ENCODE measurements at places on chromosomes 11 and 22.

GRCh38 chr22:36331912-36332622 lies 55.7 kb downstream of the MYH9 start:
- DNase-seq: no peak

DNA sequence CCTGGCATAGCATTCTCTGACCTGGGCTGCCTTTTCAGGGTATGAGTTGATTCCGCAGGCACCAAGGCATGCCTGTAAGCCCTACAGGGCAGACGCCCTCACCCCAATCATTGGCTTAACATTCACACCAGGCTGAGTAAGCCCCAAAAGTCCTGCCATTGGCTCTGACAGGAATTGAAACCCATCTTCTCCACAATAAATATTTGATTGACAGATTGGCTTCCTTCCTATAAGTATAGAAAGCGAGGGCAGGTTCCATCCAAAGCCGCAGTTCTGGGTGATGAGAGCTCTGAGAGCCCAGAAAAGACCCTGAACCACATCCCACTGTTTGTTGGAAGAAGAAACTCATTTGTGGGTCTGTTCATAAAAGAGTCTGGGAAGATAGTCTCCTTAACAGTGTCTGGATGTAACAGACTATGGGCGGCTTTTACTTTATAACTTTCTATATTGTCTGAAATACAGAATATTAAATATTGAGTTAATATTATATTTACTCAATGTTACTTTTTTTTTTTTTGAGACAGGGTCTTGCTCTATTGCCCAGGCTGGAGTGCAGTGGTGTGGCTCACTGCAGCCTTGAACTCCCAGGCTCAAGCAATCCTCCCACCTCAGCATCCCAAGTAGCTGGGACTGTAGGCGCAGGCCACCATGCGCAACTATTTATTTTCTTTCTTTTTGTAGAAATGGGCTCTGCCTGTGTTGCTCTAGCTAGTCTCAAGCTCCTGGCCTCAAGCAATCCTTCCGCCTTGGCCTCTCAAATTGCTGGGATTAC lies 46.8 kb downstream of the FAM83F start:
- DNase-seq: no peak

GRCh38 chr22:32055069-32055468 lies 12.0 kb downstream of the SLC5A1 start:
- no peak for DNase-seq

DNA sequence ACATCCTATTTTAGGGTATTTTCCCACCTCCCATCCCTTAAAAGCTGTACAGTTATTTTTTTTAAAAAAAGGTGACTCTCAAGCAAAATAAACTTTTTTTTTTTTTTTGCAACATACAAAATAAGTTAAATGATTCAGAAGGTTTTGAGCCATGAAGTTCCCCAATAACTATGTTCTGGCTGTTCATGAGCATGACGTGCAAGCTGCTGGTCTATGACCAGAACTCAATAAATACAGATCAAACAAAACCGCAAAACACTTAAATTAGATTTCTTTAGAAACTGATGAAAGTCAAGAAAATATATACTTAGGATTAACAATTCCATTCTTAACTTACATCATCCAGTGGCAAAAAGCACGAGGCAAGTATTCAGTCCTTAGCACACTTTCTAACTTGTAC lies 24.1 kb upstream of the CLNS1A start:
- DNase-seq: no peak

- no peak for DNase-seq
Measured at GRCh38 chr11:129451524-129451923, 75.9 kb downstream of the BARX2 start.

GRCh38 chr11:662689-663274 lies 25.7 kb downstream of the DRD4 start:
- DNase-seq: no peak

DNA sequence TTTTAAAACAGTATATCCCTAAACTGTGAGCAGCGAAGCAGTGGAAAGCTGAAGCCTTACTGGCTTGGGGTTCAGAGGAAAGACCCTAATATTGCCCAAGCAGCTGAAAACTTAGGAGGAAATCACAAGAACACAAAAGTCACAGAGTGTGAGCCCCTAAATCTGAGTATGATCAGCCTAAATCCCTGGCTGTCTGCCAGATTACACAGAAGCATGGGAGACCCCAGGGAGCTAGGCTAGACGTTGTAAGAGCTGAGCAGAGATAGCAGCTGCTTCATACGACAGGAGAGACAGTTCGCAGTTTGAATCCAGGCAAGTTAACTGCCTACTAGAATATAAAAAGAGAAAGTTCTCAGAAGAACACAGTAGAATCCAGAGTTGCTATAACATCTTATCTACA lies 81.2 kb downstream of the PACS1 start:
- no peak for DNase-seq

DNA sequence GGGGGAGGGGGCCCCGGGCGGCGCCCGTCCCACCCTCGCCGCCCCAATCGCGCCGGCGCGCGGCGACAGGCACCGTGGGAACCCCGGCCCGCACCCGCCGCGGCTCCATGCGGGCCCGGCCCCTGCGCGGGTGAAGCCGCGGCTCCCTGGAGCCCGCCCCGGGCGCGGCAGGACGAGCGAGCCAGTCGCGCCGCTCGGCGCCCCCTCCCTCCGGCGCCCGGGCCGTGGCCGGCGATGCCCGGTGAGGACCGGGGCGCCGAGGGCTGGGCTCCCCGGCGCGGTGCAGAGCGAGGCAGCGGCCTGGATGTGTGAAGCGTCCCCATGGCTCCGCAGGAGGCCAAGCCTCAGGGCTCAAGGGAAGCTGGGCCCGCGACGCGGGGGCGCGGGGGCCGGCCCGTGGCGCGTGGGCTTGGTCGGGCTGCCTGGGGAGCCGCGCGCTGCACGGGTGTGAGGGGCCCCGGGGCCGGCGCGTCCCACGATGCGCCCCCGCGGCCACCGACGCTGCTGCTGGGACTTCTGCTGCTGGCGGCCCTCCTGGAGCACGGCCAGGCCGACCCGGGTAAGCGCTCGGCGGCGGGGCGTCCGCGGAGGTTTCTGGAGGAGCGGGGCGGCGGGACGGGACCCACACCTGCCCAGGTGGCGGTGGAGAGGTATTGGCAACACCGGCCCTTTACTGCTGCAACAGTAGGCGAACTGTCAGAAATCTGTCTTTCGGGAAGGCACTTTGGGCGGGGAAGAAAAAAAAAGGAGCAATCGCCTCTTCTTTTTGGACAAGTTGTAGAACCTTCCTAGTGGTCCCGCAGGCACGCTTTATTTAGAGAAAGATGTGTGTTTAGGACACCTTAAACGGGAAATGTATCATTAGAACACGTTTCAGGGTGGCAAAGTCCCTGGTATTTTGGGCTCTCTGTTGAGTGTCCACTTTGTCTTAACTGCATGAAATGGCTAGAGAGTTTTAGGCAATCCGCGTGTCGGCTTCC lies 119.4 kb downstream of the HIPK3 start:
- DNase-seq: no peak

DNA sequence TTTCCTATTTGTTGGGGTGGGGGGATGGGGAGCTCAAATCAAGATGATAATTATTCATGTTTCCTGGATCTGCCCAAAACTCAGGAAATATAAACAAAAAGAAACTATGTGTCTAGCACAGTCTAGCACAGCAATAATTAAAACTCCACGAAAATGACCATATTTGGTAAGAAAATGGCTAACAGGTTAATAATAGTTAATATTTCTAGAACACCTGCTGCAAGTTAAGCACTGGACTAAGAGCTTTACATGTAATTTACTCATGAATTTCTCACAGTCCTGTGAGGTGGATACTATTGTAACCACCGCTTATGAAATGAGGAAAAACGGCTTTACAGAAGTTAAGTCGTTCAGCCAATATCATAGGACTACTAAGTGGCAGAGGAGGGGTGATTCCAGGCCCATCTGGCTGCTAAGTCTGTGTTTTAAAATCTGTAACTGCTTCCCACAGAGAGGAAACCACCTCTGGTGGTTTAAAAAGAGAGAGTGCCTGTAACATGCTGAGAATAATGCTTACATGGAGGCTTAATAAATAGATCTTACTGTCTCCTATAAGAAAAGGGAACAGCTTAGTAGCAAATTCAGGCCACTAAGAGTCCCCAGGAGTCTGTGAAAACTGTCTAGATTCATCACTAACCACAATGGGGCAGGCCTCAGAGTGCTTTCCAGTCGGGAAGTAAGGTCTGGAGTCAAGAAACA lies 11.0 kb upstream of the AMOTL1 start:
- DNase-seq: no peak

DNA sequence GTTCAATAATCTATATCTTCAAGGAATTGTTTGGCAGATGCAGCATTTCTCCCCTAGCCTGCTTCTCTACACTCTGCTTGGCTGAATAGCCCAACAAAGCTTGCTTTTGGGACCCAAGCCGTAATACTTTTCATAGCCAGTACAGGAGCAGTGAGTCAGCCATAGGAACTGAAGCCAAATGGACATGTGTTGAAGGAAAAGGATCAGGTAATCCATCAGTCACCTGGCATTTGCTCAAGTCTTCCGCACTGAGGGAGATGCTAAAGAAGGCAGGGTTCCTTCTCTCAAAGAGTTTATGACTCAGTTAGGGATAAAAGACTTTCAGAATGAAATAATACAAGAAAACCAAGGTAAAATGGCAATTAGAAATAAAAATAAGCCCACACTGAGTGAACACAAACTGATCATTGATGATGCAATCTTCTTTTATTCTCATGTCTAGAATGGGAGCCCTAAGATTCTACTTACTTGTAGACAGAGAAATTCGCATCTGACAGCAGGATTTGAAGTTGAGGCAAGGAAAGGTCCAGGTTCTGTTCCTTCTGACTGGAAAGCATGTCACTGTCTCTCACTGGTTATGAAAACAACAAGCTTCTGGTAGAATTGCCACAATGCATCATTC lies 13.2 kb downstream of the C11orf87 start:
- no peak for DNase-seq

GRCh38 chr22:23829845-23830372 lies 8.9 kb downstream of the DERL3 start:
- no peak for DNase-seq

DNA sequence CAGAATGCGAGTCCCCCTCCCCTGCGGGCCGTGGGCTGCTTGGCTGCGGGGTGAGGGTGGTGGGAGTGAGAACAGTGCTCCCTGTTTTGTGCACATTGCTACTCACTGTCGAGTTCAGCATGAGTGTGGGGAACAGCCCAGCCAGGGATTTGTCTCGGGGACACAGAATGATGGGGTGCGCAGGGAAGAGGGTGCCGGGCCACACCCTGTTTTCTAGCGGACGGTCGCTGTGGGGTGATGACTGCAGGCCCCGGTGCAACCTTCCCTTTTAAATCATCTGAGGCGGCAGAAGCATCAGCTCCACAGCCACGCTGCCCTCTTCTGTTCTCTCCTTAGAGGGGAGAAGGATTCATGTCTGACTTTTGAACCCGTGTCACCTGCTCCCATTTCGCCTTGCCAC lies 1051.2 kb downstream of the TBC1D22A start:
- no peak for DNase-seq

GRCh38 chr22:32744176-32744959 lies 57.1 kb upstream of the TIMP3 start:
- DNase-seq: no peak

- DNase-seq: no peak
Measured at GRCh38 chr22:28229566-28230485, 310.8 kb upstream of the PITPNB start.

DNA sequence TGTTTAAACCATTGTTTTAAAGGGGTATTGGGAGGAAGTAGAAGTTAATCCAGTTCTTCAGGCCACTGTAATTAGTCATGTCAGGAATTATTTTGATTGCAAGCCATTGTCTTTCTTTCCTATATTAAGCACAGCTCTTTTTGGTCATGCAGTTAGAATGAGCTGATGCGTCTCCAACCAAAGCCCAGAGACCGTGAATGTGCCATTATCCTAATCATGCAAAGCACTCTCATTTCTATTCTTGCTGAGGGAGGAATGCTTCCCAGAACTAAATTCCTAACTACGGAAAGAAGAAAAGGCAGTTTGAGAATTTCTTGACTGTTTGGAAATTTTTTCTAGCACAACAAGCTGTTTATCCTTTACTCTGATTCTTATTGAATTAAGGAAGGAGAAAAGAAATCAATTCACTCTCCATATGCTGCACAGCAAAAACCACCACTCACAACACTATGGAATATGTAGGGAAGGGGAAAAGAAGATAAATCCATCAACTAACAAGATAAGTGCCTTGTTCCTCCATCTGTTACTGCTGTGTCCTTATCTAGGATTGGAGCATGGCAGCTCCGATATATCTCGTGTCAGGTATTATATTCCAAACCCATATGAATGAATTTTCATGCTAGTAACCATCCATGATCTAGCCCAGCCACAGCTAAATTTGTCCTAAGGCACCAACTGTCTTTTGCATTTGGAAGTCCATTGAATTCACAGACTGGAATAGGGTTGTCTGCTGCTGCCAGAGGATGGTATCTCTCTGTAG lies 70.8 kb downstream of the NTM start:
- no peak for DNase-seq

DNA sequence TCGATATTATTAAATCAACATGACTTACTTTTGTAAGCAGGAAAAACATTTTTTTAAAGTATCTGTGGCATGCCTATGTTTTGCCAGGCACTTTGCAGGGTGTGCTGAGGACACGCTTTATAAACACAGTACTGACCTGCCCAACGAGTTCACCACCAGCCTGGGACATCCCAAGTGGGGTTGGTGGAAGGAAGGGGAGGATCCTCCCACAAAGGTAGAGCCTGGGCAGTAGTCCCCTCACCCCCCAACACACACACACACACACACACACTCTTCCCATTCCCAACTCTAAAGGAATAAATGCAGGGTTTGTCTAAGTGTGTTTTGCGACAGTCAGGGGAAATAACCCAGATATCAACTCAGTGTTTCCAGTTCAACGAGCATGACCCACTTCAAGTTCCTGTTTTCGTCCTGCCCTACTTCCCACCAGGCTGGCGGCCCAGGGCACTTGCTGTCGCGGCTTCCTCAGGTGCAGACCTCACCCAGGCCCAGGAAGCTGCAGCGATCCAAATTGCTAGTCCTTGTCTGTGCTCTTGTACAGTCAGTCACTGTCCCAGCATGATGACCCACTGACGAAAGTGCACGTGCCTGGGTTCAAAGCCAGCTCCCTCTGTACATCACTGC lies 3.1 kb downstream of the CERK start:
- no peak for DNase-seq

GRCh38 chr11:7508087-7508486 lies 5.7 kb upstream of the PPFIBP2 start:
- no peak for DNase-seq

GRCh38 chr11:122692444-122692843 lies 36.9 kb downstream of the UBASH3B start:
- DNase-seq: no peak

GRCh38 chr22:25895678-25896077 lies 153.7 kb downstream of the MYO18B start:
- no peak for DNase-seq

DNA sequence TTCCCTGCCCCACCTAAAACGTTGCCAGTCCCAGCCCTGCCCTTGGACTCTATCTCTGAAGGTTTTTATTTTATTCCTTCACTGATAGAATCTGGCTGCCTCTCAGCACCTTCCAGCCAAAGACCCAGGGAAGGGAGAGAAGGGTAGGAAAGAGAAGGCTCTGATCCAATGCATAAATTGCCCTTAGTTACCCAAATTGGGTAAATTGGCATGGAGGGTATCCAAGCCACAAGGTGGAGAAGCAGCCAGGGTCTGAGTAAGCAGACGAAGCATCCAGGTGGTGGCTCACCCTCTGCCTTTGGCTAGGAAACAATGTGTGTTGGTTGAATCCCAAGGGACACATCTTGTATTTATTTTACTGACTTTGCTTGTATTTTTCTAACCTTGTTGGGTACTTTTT lies 89.0 kb downstream of the FEZ1 start:
- DNase-seq: no peak

- DNase-seq: no peak
Measured at GRCh38 chr22:31475800-31476199, 13.8 kb downstream of the EIF4ENIF1 start.

Measured in cortex of kidney (tissue), 1 donor.